ENCODE measurements at places on chromosomes 3 and 15. TPM values are rescaled to one million over a fixed set of nuclear protein-coding genes. Genes with fewer than 3 reads are reported as not detected.

DNA sequence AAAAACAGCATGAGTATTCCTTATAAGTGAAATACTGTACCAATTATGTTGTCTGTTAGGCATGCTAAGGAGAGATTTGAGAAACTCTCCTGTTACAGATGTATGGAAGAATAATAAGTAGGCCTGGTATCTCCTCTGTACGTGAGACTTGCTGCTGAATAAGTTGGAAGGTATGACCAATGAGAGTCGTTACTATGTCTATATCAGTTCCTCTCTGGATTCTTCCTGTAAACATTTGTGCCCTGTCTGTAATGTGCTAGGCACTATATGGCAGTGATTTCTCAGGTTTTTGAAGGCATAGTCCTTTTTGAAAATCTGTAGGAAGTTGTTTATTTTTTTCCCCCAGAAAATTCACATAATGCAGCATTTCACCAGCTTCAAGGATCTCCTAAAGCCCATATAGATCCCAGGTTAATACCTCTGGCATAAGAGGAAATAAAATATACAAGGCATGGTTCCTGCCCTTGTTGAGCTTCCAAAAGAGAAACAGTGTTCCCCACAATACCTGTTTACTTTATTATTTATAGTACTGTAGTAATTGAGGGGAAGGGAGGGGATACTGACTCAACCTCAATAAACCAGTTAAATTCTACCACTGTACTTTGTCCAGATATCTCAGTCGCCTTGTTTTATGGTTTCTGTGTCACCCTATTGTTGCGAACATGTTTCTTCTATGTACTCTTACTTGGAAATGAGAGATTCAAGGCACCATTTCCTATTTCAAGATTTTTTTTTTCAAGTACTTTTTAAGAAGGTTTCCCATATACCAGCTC lies 28.6 kb downstream of the MAP2K5 start:
- DNase-seq, result no peak

DNA sequence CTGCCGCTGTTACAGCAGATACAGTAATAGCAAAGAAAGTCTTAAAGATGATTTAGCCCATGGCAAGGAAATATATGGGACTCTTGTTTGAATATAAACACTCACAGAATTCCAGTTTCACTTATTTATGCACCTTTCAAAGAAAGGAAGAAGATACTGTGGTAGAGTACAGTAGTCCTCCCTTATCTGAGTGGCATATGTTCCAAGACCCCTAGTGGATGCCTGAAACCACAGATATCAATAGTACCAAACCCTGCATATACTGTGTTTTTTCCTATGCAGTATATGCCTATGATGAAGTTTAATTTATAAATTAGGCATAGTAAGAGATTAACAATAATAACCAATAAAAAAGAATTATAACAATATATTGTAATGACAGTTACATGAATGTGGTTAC lies 8.2 kb downstream of the MAP2K1 start:
- DNase-seq, result no peak

DNA sequence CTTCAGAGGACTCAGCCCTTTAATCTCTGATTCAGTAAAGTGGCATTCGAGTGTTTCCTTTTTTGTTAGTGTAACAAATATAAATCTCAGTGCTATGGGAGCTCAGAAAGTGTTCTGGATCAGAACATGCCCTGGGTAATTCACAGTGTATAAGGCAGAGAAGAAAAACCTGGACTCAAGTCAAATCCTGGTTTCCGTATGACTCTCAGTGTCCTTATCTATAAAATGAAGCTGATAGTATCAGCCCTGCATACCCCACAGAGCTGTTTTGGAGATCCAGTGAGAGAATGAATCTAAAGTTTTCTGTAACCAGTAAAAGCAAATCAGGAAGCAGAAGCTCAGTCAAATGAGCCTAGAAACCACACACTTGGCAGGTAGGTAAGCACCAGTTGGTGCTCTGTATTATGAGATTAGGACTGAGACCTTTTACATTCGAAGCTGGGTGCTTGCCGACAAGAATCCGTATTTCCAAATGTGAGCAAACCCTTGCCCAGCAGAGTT lies 67.2 kb downstream of the IL1RAP start:
- no peak for DNase-seq

LRRN1 gene
- 23.3 TPM for polyA plus RNA-seq

GRCh38 chr15:59352683-59353082 lies 20.0 kb downstream of the MYO1E start:
- DNase-seq, result no peak

COL8A1 gene
- polyA plus RNA-seq, result 7.9 TPM

- no peak for DNase-seq
Measured at GRCh38 chr3:46575577-46576222, 9.6 kb upstream of the LRRC2 start.

Data from renal cortex interstitium (tissue), 15 donors.